ENCODE measurements at places on chromosomes 13 and 19. TPM values are rescaled to one million over a fixed set of nuclear protein-coding genes. Genes with fewer than 3 reads are reported as not detected.
A peak's percentile ranks its signal among the peaks of the same experiment; 100 is the strongest.

GRCh38 chr19:43798546-43799409 lies 3.5 kb downstream of the LYPD5 start:
- H3K27ac ChIP-seq = peak overlapping the region; percentile 37
- peaks cover 4% of the 10 kb centered on the region for H3K36me3 ChIP-seq
- H3K27me3 ChIP-seq = peaks cover 14% of the 10 kb centered on the region
- peak overlapping the region; percentile 73 for H3K4me3 ChIP-seq
- peaks cover 19% of the 10 kb centered on the region for H3K4me1 ChIP-seq
- peak; percentile 75 for DNase-seq

DNA sequence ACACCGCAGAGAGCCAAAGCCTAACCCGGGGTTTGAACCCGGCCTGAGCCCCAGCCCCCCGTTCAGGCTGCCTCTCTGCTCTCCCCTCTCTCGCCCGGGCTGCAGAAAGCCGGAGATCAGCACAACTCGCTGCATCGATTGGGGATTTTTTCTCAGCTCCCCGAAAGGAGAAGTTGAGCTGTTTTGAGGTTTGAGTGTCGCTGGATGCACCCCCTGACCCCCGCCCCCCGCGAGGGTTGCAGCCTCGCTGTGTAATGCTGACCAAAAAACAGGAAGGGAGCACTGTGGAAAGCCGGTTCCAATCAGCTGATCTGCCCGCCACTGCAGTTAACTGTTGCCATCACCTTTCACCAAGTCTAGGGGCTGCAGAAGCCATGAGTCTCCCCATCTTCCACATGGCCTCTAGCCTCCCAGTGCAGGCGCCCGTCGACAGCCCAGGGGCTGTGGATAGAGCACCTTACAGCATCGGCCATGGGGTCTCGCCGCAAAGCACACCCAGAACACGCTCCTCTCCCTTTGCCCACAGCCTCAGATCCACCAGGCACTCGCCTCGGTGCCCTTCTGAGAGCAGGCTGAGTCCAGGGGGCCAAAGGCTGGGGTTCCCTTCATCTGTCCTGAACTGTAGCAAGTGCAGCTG lies 34.5 kb downstream of the MYO9B start:
- peak overlapping the region; percentile 63 for H3K27ac ChIP-seq
- H3K4me1 ChIP-seq = peaks cover 68% of the 10 kb centered on the region
- peak; percentile 44 for DNase-seq
- H3K4me3 ChIP-seq = peak overlapping the region; percentile 17
- no peaks in the 10 kb centered on the region for H3K27me3 ChIP-seq
- H3K36me3 ChIP-seq = peaks cover 77% of the 10 kb centered on the region

- no peak overlapping the region for H3K4me3 ChIP-seq
- DNase-seq = peak; percentile 71
- H3K27me3 ChIP-seq = peaks cover 9% of the 10 kb centered on the region
- peaks cover 25% of the 10 kb centered on the region for H3K4me1 ChIP-seq
Observed at GRCh38 chr19:55418185-55418584, 10.6 kb upstream of the UBE2S start.

DNA sequence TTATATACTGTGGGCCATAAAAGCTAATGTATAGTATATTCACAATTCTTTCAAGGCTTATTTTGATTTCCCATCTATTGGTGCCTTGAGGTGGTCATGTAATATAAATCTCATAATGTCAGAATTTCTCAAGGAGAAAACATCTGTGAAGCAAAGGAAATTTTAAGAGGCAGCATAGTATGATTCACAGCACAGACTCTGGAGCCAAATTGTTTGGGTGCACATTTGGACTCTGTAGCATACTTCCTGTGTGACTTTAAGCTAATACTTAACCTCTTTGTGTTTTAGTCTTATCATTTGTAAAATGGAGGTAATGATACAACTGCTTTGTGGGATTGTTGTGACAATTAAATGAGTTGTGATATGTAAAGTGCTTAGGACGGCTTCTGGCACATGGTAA lies 67.6 kb downstream of the PIBF1 start:
- no peaks in the 10 kb centered on the region for H3K27me3 ChIP-seq
- no peak overlapping the region for H3K27ac ChIP-seq
- peaks cover 2% of the 10 kb centered on the region for H3K4me1 ChIP-seq
- DNase-seq = no peak
- peaks cover 41% of the 10 kb centered on the region for H3K36me3 ChIP-seq

- H3K27me3 ChIP-seq = no peaks in the 10 kb centered on the region
- peaks cover 23% of the 10 kb centered on the region for H3K36me3 ChIP-seq
- no peak for DNase-seq
- no peaks in the 10 kb centered on the region for H3K4me1 ChIP-seq
- H3K4me3 ChIP-seq = no peak overlapping the region
Observed at GRCh38 chr19:40025938-40026596, 29.2 kb downstream of the ZNF546 start.

DNA sequence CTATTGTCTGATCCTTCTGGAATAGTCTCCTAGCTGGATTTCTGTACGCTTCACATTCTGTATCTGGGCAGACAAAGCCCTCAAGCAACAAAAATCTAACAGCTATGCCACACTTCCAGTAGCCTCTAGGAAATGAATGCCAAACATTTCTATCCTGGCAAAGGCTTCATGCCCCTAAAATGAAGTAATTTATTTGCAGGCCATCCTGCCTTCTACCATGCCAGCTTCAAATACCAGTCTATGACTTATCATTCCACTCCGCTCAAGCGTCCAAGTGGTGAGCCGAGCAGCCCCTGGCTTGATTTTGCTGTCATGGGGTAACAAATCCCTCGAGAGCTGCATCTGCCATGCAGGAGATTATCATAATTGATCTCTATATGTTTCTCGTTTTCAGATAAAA lies 86.9 kb downstream of the LHFPL6 start:
- no peak overlapping the region for H3K4me3 ChIP-seq
- H3K36me3 ChIP-seq = no peaks in the 10 kb centered on the region
- no peaks in the 10 kb centered on the region for H3K27me3 ChIP-seq
- no peak for DNase-seq
- H3K4me1 ChIP-seq = no peaks in the 10 kb centered on the region
- no peak overlapping the region for H3K27ac ChIP-seq

- H3K27ac ChIP-seq = no peak overlapping the region
- no peak overlapping the region for H3K4me3 ChIP-seq
- DNase-seq = peak; percentile 23
Observed at GRCh38 chr19:47603706-47604565, 5.0 kb upstream of the BICRA start.

GRCh38 chr19:16801600-16802013 lies 27.6 kb upstream of the SIN3B start:
- no peaks in the 10 kb centered on the region for H3K4me1 ChIP-seq
- H3K4me3 ChIP-seq = no peak overlapping the region
- no peaks in the 10 kb centered on the region for H3K36me3 ChIP-seq
- no peak overlapping the region for H3K27ac ChIP-seq
- DNase-seq = no peak
- peaks cover 2% of the 10 kb centered on the region for H3K27me3 ChIP-seq

GRCh38 chr19:18794029-18794313 lies 2.9 kb upstream of the COMP start:
- no peak for DNase-seq
- no peak overlapping the region for H3K4me3 ChIP-seq
- H3K27me3 ChIP-seq = peaks cover 59% of the 10 kb centered on the region
- H3K4me1 ChIP-seq = peaks cover 9% of the 10 kb centered on the region
- H3K27ac ChIP-seq = no peak overlapping the region

DNA sequence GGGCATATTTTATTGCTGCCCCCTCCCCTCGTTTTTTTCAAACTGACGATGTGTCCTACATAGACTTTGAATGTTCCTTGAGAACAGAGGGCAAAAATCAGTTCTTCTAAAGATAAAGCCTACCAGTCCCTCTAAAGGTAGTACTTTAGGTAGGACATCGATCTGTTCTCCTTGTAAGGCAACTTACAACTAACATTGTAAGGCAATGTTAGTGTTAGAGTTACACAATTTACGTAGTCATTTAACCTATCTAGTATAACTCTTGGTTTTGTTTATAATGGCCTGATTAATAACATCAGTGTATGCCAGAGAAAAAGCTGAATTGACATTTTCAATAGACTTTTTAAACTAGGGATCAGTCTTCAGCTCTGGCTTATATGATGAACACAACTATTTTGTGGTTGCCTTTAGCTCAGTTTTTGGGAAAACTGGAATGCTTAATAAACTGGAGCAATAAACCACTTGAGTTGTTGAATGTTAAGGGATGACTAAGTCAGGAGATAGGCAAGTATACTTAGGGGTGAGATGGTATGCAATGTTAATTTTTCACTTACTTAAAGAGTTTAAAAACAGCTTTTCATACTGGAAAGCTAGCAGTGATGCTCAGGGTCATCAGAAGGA lies 2.2 kb downstream of the NDFIP2 start:
- H3K27me3 ChIP-seq = peaks cover 7% of the 10 kb centered on the region
- peaks cover 68% of the 10 kb centered on the region for H3K4me1 ChIP-seq
- no peak overlapping the region for H3K27ac ChIP-seq
- peaks cover 2% of the 10 kb centered on the region for H3K36me3 ChIP-seq
- peak overlapping the region; percentile 51 for H3K4me3 ChIP-seq

- DNase-seq = no peak
- no peaks in the 10 kb centered on the region for H3K36me3 ChIP-seq
- peaks cover 5% of the 10 kb centered on the region for H3K27me3 ChIP-seq
- H3K27ac ChIP-seq = no peak overlapping the region
Observed at GRCh38 chr13:101681834-101682233, 229.4 kb downstream of the ITGBL1 start.

DNA sequence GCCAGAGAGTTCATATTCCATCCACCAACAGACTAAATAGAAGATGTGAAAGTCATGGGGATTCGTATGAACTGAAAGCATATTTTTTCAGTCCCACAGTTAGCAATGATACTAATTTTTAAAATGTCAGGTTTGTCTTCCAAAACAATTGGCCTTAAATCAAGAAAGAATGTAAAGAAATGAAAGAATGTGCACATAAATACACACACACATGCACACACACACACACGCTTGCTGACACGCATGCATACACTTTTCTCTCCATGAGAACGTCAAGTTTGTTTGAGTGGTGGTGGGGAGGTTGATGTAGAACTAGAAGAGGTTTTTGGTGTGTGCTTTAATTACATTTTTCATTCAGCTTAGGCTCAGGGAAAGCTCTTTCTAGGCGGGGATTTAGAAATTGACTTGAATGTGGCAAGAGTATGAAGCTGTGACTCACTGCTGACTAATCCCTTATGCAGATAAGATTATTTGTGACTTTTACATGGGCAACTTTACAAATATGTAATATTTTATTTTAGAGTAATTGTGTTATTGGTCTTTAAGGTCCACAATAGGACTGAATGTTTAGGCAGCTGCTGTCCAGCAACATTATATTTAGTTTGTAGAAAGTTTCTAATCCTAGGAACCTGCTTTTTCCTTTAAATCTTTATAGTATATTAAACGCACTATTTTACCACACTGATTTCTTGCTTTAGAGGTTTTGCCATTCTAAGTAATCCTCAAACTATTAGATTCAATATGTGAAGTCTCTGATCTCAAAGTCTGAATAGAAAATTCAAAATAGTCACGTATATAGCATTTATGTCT lies 18.8 kb downstream of the FLT1 start:
- no peak overlapping the region for H3K4me3 ChIP-seq
- no peaks in the 10 kb centered on the region for H3K36me3 ChIP-seq
- H3K27ac ChIP-seq = no peak overlapping the region
- DNase-seq = no peak
- no peaks in the 10 kb centered on the region for H3K4me1 ChIP-seq

DNA sequence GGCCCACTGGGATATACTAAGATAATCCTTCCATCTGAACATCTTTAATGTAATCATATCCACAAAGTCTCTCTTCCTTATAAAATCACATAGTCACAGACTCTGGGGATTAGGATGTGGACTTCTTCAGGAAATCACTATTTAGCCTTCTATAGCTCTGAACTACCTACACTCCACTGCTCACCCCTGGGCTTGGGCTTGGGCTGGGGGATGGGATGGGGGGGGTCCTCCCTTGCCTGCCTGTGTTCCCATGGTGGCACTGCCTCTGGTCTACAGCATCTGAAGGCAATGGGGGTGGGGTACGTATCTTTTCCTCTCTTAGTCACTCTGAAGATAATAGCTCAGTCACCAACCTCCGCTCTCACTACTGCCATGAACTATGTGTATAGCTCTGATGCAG lies 67.8 kb upstream of the SERTM1 start:
- no peaks in the 10 kb centered on the region for H3K36me3 ChIP-seq
- no peak for DNase-seq
- H3K27me3 ChIP-seq = no peaks in the 10 kb centered on the region
- no peak overlapping the region for H3K4me3 ChIP-seq

Gene ODAD3
- total RNA-seq = not detected

Gene CBY2
- not detected for total RNA-seq
